ENCODE measurements at places on chromosomes 12 and 14.

GRCh38 chr14:24081739-24082211, 10.4 kb downstream of the CPNE6 start:
- DNase-seq = no peak

- DNase-seq = no peak
These were observed 31.9 kb downstream of the CCDC91 start for GRCh38 chr12:28222081-28222700.

DNA sequence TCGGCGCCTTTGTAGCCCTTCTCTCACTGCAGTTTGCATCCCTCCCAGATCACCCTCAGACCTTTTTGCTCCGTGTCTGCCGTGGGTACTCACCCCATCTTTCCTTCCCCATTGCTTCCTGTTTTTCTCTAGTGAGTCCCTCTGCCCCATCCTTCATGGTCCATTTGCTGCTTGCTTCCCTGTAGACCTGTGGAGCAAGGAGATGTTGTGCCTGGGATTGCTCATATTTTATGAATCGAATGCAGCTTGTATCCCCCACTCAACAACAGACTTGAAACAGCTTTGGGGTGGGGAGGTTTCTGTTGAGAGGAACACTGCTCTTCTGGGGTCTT, 661 bp downstream of the DENR start:
- no peak for DNase-seq

GRCh38 chr12:46266869-46267574, 1.8 kb downstream of the SLC38A1 start:
- DNase-seq = peak; percentile 74

GRCh38 chr12:20187456-20187855, 180.9 kb upstream of the PDE3A start:
- no peak for DNase-seq

GRCh38 chr12:33322519-33322918, 117.1 kb downstream of the SYT10 start:
- DNase-seq = no peak

- DNase-seq = no peak
These were observed 40.4 kb upstream of the GZMB start for GRCh38 chr14:24674204-24674970.

DNA sequence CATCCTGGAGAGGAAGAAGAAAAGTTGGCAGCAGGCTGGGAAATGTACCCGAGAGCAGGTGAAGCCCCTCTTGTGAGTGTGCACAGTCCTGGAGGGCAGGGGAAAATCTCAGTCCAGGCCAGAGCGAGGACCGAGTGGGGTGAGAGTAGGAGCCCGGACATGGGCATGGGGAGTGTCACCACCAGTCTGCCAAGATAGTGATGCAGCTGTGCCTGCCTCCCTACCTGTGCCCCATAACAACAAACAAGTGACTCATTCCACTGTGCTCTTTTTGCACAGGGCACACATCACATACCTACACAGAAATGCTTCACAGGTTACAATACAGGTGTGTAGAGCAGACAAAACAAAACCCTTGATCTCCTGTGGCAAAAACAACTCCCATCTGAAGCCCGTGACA, 205.9 kb upstream of the PELI2 start:
- no peak for DNase-seq

- DNase-seq = no peak
These were observed 169.2 kb downstream of the SYT1 start for GRCh38 chr12:79033788-79034187.

DNA sequence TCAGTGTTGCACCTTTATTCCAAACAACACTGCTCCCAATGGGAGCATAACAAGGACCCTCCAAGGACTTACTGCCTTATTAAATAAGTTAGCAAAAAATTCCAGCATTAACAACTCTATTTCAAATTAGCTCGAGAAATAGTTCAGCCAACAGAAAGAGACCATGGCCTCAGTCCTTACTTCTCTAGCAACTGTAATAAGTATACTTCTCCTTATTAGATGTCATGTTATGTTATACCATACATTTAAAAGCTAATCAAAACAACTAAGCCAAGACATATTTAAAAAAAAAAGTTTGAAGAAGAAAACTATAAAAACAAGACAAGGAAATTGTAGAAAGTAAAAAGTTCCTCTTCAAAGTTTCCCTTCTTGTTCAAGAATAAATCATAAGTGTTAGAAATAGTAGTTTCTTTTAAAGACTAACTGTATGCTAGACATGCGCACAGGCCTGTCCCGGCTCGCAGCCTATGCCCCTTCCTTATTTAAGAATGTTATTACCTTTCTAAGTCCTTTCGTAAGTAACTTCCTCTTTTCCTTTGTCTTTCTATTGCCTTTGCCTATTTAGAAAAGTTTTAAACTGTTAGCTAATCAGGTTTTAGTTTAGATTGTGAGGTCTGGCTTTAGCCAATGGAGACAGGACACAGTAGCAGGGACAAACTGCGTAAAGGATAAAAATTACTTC, 68.6 kb downstream of the RESF1 start:
- no peak for DNase-seq

DNA sequence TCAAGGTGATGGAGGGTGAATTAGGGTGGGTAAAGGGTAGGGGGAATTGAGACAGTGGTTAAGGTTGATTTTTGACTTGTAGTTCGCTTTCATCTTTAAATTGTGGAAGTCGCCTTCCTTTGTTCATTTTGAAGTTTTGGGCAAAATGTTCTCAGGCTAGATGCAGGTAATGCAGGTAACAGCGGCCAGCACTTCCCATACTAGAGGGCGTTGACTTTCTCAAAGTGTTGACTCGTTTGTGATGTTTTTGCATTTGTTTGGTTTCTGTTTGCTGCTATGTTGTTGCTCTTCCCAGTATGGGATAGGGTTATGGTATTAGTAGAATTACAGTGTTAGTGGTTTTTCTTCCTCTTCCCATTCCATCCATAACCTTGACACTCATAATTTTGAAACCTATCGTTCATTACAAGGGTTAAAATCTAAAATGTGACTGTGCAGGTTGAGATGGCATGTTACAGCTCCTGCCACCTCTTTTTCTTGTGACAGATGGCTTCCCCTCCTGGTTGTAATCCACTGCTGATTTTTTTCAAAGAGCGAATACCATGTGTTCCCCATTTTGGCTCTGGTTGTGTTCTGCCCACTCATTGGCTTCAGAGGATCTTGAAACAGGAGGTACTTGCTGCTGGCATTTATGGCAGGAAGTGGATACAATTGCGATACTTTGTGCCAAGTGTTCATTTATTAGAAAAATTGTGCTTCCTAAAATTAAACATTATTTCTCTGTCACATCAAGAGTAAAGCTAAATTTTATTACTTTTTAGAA, 57.1 kb downstream of the ERC1 start:
- DNase-seq = no peak

DNA sequence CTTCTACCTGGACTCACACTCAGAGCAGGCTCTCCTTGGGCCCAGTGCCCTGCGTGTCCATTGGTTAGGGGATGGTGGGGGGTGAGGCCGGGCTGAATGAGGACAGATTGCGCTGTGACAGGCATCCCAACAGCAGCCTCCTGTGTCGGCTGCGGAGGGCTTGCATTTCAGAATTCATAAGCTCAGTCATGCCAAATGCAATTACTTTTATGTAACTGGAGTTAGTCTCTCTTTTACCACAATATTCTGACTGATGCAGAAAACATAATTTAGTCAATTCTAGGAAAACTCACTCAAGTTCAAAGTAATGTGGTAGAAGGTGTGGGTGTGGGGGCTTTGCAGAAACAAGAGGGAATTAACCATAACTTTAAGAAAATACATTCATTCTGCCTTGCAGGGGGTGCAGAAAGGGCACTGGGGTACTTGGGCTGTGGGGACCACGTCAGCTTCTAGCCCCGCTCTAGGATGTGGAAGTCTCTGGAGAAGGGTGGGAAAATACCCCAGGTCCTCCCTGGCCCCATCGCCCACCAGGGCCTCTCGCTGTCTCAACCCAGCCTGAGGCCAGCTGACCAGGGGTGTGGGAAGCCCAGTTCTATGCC, 257.7 kb downstream of the ADGRD1 start:
- DNase-seq = no peak

- DNase-seq = peak; percentile 49
These were observed 165.8 kb downstream of the EMP1 start for GRCh38 chr12:13362260-13362841.

DNA sequence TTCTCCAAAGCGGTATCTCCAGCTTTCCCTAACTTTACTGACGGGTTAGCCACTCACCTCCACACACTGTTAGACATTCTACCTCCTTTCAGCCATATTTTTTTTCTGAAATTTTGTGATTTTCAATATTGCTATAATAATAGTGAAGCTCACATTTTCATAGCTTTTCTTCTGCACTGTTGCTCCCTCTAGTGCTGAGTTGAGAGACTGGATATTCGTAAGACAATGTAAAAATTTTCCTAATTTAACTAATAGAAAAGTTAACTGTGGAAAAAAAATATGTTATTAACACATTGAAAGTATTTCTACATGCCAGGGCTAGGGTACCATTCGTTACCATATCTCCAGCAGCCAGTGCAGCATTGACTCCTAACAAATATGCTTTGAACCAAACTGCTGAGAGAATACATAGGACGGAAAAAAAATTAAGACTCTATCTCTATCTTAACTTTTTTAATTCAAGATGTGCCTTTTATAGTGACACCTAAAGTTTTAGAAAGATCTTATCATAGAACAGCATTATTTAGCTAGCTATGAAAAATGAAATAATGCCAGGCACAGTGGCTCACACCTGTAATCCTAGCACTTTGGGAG, 48.7 kb upstream of the ABCC9 start:
- DNase-seq = no peak

GRCh38 chr14:82354126-82354525, 820.5 kb upstream of the SEL1L start:
- no peak for DNase-seq

GRCh38 chr14:21057803-21058675, at the start of gene RNASE8:
TSS of gene RNASE8 (plus strand) at chr14:21057822. CDS start at chr14:21057893, 71 bp downstream.
- no peak for DNase-seq

DNA sequence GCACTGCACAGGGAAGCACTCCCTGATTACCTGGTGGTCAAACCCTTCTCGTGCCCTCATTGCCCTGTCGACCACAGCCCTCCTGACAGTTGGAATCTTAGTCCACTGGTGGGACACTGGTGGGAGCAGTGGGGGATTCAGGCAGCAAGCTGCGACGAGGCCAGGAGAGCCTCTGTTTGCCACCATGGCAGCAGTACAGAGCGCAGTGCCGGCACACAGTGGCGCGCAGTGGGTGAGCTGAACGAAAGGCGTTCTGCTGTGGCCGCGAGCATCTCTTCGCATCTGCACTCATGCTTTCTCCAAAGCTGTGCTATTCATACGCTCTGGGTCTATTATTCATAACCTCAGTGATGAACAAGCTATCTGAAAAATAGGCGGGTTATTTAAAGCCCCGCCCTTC, 14.3 kb downstream of the RFLNA start:
- DNase-seq = no peak

- DNase-seq = no peak
These were observed at the start of gene IL23A for GRCh38 chr12:56338308-56339157. TSS of gene IL23A (plus strand) at chr12:56338884. CDS start at chr12:56339045, 161 bp downstream.

- no peak for DNase-seq
These were observed 25.3 kb downstream of the WDR20 start for GRCh38 chr14:102164965-102165364.

DNA sequence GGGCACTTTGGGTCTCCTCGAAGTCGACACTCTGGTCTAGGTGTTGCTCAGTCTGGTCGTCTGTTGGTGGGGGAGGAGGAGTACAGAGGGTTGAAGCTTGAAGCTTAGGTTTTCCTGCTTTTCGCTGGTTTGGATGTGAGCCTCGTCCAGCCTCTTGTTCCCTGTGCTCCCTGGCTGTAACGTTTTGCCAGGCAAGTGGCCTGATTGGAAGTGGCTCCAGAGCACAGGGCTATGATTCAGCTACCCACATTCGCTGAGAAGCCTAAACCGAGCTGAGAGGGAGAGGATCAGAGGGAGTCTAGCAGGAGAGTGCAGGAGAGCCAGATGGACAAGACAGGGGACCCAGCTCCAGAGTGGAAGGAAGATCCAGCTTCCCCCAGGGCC, 6.1 kb downstream of the HOXC10 start:
- DNase-seq = peak; percentile 80

All from femur (tissue), 1 donor.